ENCODE measurements at places on chromosomes 11 and 22.

- DNase-seq = peak; percentile 31
These were observed 10.8 kb upstream of the CCDC86 start for GRCh38 chr11:60831143-60831500.

DNA sequence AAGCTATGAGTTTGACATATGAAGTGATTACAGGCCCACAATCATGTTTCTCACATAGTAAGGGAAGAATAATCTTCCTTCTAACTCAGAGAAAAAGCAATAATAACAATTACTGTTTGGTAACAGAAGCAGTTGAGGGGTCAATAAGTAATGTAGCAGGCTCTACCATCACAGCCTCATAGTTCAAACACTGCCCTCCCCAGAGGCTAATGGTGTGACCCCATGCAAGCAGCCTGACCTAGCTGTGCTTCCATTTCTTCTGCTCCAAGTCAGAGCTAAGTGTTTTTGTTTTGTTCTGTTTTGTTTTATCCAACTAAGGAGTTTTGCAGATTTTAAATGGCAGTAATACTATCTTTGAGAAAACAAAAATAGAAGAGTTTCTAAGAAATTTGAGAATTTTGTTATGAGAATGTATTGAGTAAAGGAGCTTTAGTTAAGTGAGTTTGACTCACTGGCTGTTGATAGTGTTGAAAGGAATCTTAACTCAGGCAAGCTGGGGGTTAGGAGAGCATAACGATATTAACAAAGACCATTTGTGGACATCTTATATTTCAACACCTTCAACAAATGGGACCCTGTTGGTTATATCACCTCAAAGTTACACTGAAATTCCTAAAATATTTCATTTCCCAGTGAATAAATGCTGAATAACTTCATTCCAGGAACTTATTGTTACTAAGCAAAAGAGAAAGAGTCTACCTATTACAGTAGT, 48.5 kb downstream of the GUCY1A2 start:
- DNase-seq = no peak

GRCh38 chr11:62190011-62190410, at the start of gene SCGB1D1:
TSS of gene SCGB1D1 (plus strand) at chr11:62190216. CDS start at chr11:62190285, 69 bp downstream.
- DNase-seq = no peak

DNA sequence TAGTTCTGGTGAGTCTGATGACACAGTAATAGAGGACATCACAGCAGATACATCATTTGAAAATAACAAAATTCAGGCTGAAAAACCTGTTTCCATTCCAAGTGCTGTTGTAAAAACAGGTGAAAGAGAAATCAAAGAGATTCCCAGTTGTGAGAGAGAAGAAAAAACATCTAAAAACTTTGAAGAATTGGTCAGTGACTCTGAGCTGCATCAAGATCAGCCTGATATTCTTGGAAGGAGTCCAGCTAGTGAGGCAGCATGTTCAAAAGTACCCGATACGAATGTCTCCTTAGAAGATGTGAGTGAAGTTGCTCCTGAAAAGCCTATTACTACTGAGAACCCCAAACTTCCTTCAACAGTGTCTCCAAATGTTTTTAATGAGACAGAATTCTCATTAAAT, 38.7 kb downstream of the RTN3 start:
- DNase-seq = no peak

GRCh38 chr11:5004424-5005274, 10.0 kb downstream of the OR51L1 start:
- DNase-seq = peak; percentile 10
